ENCODE measurements at places on chromosomes 16 and 17. TPM values are rescaled to one million over a fixed set of nuclear protein-coding genes. Genes with fewer than 3 reads are reported as not detected.

PIGQ gene
- total RNA-seq, result 19.7 TPM

DNA sequence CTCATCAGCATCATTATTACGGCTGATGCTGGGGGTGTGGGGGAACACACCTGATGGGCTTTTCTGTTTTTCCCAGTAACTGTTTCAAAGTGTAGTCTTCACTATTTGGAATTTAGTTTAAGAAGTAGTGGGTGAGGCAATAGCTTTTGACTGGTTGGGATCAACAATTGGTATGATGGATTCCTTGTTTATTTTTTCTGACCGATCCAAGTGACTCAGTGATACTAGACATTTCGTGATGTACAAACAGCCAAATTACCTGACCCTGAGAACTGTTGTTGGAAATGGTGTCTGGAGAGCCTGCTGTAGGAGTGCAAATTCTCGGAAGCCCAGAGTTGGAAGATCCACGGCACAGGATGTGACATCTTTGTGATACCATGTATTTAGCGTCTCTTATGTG lies 204.2 kb downstream of the PRKCA start:
- DNase-seq, result no peak

GRCh38 chr16:1773703-1774447 lies 941 bp upstream of the MRPS34 start:
- DNase-seq, result no peak

DNA sequence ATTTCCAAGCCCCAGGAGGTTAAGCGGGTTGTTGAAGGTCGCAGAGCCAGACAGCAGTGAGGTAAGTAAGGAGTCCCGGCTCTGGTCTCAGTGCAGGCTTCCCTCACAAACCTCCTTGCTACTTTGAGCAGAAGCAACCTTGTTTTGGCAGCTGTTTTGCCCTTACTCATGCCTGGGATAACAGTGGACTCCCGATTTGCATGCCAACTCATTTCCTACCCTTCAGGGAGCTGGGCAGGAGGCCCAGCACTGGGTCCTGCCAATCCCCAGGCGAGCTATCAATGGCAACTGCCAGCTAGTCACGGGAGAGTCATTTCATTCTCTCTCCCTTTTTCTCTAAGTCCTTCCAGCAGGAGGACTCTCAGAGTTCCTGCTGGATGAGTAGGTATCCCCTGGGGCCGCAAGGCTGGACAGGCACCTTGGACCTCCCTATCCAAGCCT lies 72.0 kb upstream of the KSR1 start:
- no peak for DNase-seq

DNA sequence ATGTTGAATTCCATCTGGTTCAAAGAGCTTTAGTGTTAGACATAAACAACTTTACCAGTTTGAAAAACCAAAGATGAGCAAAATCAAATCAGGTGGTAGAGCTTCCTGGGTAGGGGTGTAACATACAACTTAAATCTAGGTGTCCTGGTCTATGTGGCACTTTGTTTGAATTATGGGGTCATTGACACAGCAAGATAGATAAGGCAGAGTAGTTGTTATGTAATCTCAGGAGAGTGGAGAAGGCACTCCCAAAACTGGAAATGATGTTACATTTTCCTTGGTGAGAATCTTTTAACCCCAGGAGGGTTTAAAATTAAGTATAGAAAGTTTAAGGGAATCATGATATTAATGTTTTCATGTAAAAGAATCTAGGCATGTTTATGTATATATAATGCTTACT lies 31.9 kb downstream of the CCDC42 start:
- DNase-seq, result no peak

GRCh38 chr16:56795011-56795410 lies 65.1 kb downstream of the NUP93 start:
- no peak for DNase-seq

DNA sequence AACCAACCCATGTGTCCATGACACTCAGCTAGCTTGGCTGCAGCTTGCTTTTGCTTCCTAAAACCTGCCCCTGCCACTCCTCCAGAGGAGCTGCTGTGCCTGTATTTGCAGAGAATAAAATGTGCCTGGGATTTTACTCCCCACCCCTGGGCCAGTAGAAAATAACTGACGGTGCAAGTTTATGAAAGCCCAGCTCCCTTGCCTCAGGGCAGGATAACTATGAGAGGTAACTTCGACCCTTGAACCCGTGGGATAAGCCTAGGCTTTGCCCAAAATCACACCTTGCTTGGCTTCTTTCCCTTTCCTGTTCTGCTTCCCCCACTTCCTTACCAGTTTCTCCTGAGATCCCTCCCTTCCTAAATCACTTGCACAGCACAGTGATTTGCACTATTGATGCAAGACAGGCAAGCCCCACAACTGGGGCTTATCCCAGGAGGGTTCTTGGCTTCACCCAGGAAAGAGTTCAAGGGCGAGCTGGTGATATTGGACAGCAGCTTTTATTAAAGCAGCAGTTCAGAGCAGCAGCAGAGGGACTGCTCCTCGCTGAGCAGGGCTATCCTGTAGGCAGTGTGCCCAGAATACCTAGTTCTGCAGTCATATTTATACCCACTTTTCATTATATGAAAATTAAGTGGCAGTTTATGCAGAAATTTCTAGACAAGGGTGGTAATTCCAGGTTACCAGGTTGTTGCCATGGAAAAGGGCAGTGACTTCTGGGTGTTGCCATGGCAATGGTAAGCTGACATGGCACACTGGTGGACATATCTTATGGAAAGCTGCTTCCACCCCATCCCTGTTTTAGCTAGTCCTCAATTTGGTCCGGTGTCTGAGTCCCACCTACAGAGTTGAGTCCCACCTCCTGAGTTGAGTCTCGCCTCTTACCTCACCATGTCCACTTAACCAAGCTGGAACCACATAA lies 6.3 kb upstream of the ERCC4 start:
- no peak for DNase-seq
